ENCODE measurements at places on chromosomes 16 and 17. TPM values are rescaled to one million over a fixed set of nuclear protein-coding genes. Genes with fewer than 3 reads are reported as not detected.

Gene DLX3
- polyA plus RNA-seq = not detected

- no peak for DNase-seq
Observed at GRCh38 chr16:4321286-4322120, 5.6 kb downstream of the GLIS2 start.

- DNase-seq = no peak
Observed at GRCh38 chr17:81302324-81302723, 7.2 kb upstream of the SLC38A10 start.

GRCh38 chr16:2698103-2698870, 16.0 kb downstream of the KCTD5 start:
- DNase-seq = no peak

DNA sequence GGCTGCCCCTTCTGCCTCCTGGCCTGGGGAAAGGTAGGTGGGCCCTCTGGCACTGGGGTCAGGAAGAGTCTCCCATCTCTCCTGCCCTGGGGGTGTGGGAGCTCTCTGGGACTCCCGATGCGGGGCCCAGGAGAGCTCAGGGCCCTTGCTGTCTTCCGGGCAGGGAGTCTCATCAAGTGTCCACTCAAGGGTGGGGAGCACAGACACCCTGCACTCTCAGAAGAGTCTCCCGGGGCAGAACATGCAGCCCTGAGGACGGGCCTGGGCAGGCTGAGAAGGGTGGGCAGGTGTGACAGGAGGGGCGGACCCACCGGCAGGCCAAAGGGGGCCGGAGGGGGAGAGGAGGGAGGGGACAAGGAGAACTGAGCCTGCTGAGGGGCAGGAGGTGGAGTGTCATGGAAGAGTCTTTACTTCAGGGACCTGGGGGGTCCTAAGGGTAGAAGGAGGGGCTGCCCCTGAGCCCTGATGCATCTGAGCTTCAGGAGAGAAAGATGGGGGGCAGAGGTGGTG, 8.4 kb upstream of the PKMYT1 start:
- DNase-seq = no peak

Gene TPSB2
- not detected for polyA plus RNA-seq

DNA sequence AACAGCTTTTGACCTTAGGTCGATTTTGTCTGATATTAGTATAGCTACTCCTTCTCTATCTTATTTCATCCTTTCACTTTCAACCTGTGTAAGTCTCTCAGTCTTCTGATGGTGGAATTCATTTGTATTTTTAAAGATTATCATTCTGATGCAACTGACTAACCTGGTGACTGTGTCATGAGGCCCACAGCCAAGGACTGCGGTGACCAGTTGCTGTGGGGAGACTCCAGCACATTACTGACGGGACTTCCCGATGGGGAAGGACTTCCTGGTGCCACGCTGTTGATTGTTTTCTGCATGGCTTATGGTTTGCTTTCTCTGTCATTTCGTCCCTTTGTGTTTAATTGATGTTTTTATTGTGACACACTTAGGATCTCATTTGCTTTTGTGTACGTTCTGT, 34.2 kb downstream of the RMI2 start:
- peak; percentile 59 for DNase-seq

- no peak for DNase-seq
Observed at GRCh38 chr17:72171703-72172667, 51.2 kb downstream of the SOX9 start.

DNA sequence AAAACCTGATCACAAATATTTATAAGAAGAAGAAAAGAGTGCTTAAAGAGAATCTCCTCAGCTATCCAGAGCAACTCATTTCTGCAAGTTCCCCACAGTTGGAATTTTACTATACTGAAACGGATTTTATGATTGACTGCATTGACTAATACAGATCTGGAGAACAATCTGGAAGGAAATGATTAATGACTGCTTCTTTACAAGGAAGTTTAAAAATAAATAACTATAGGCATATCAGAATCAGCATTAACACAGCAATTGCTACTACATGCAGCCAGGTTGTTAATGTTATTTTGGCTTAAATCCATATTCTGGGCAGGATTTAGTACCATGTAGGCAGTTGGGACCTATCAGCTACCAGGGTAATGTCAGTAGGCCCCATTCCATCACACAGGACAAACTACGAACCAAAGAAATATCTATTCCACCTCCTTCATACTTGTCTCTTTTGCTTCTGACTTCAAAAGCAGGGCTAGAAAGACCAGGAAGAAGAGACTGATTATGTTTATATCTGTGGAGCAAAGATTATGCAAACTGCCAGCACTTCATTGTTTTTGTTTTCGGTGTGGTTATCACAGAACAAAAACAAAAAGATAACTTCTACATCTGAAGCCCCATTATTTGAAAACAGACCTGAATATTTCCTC, 3.9 kb downstream of the SKAP1 start:
- no peak for DNase-seq

Gene PPY
- polyA plus RNA-seq = not detected

DNA sequence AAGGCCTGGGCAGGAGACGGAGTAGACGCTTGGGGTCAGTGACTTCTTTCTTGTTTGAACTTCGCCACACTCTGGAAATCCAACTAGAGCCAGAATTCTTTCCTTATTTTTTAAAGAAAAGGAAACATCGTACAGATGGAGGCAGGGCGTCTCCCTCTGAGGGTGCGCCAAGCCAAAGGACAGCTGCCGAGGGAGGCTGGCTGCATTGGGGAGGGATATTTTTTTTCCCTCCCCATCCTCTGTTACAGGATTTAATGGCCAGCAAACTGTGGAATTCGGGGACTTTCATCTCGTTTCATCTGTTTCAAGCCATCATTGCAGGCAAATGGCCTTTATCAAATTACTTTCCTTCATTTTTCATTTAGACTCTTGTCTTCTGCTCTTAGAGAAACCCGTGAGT, 15.9 kb downstream of the CDK5R1 start:
- no peak for DNase-seq

DNA sequence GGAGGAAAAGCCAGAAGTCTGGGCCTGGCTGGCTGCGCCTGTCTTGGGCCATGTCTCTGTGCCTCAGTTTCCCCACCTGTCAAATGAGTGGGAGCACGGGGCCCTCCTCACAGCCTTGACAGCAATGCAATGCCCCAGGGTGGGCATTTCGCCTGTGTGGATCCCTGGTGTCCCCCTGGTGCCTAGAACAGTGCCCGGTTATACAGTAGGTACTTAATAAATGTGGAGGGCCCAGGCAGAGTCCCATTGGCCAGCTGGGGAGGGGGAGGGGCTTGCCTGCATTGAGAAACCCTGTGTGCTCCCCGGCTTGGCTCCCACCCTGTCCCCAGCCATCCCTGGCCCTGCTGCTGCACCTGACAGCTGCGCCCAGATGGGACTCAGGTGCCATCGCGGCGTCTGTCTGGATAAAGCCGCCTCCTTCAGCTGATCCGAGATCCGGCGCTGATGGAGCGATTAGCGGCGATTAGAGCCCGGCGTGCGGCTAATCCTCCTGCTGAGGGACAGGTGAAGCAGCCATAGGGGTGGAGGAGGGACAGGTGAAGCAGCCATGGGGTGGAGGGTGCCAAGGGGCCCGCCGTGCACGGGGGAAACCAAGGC, 12.4 kb downstream of the ZFPM1 start:
- no peak for DNase-seq

DNA sequence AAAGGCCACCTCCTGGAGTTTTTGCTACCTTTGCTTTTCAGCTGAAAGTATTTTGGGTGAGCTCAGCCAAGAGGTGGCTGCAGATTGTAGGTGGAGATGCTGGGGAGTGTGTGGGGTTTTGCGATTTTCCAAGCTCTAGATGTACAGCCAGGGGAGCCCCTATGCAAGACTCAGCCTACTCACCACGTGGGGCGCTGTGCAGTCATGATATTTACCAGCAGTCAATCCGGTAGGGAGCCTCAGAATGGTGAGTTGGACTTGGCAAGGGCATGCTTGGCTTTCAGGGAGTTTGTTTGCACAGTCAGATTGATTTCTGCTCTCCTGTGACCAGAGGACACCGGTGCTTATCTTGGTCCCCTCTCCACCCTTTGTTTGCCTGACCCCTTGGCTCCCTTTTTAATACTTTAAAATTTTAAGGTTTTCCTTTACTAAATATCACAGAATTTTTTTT, 175.3 kb downstream of the UTP18 start:
- DNase-seq = no peak

GRCh38 chr17:45129426-45129939, 2.8 kb downstream of the PLCD3 start:
- DNase-seq = no peak

Gene PYDC1
- polyA plus RNA-seq = not detected

GRCh38 chr17:12256380-12256995, 235.8 kb downstream of the MAP2K4 start:
- peak; percentile 37 for DNase-seq

DNA sequence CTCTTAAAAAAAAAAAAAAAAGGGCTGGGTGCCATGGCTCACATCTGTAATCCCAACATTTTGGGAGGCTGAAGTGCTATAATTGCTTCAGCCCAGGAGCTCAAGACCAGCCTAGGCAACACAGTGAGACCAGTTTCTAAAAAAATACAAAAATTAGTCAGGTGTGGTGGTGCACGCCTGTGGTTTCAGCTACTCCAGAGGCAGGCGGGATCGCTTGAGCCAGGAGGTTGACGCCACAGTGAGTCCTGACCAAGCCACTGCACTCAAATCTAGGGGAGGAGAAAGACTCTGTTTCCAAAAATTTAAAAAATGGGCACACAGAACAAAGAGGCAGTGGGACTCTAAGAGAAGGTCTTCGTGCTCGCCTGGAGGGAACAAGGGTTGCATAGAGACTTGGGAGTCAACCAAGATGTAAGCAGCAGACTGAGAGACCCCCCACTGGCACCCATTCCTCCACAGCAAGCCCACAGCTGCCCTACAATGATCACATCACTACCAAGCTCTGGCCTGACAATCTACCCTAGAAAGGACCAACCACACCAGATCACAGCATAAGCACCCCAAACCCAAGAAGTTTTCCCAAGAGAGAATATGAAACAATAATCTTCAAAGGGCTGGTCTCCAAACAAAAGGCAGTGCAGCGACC, 121.6 kb downstream of the ANKRD11 start:
- DNase-seq = no peak

DNA sequence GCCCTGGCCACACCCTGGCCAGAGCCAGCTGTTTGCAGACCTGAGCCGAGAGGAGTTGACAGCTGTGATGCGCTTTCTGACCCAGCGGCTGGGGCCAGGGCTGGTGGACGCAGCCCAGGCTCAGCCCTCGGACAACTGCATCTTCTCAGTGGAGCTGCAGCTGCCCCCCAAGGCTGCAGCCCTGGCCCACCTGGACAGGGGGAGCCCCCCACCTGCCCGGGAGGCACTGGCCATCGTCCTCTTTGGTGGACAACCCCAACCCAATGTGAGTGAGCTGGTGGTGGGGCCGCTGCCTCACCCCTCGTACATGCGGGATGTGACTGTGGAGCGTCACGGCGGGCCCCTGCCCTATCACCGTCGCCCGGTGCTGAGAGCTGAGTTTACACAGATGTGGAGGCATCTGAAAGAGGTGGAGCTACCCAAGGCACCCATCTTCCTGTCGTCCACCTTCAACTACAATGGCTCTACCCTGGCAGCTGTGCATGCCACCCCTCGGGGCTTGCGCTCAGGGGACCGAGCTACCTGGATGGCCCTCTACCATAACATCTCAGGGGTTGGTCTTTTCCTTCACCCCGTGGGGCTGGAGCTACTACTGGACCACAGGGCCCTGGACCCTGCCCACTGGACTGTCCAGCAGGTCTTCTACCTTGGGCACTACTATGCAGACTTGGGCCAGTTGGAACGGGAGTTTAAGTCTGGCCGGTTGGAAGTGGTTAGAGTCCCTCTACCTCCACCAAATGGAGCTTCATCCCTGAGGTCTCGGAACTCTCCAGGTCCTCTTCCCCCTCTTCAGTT, 578 bp downstream of the AOC2 start:
- DNase-seq = no peak

Gene GRB7
- polyA plus RNA-seq = 0.81 TPM

DNA sequence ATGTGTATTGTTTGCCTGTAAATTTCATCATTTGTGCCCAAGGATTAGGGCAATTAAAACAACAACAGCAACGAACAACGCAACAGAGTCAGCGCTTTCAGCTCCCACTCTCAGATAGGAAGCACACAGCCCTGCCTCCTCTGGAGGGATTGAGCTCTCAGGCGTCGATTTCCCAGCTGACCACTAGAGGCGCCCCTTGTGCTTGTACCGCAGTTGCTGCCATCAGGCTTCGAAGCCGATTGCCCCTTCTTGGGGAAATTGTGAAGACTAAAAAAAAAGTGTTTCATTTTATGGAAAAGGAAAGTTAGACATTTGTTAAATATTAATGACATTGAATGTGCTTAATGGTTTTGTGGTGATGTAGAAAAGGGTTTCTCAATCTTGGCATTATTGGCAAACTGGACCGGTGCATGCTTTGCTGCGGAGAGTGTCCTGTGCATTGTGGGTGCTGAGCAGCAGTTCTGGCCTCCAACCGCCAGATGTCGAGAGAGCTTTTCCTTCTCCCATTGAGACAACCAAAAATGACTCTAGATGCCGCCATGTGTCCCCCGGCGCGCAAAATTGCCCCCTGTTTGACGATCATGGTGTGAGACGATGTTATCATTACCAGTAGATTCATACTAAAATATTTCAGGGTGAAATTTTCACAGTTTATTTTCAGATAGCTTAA, 650.4 kb upstream of the RBFOX1 start:
- DNase-seq = no peak
